ENCODE measurements at places on chromosomes 4 and X. TPM values are rescaled to one million over a fixed set of nuclear protein-coding genes. Genes with fewer than 3 reads are reported as not detected.

The UGT8 gene
- total RNA-seq, result 2.2 TPM

The IQCM gene
- not detected for total RNA-seq

The SLC49A3 gene
- 8.9 TPM for total RNA-seq

The PPAT gene
- total RNA-seq, result 14.0 TPM

The ANXA10 gene
- 36.3 TPM for total RNA-seq

The CABS1 gene
- total RNA-seq, result not detected

The CCDC110 gene
- total RNA-seq, result 2.3 TPM

The DUSP9 gene
- total RNA-seq, result 2.7 TPM

The ZAR1 gene
- not detected for total RNA-seq

The GYPB gene
- not detected for total RNA-seq

The BRS3 gene
- 0.18 TPM for total RNA-seq

GRCh38 chr4:24912252-24913118, at the start of gene CCDC149:
Gene CCDC149 (minus strand): TSS chr4:24913042. CDS start chr4:24912864, 178 bp downstream.
- DNase-seq, result peak; percentile 76

GRCh38 chr4:88910101-88910500, 146.9 kb downstream of the FAM13A start:
- no peak for DNase-seq

GRCh38 chr4:13483136-13483767, 888 bp downstream of the RAB28 start:
- no peak for DNase-seq

DNA sequence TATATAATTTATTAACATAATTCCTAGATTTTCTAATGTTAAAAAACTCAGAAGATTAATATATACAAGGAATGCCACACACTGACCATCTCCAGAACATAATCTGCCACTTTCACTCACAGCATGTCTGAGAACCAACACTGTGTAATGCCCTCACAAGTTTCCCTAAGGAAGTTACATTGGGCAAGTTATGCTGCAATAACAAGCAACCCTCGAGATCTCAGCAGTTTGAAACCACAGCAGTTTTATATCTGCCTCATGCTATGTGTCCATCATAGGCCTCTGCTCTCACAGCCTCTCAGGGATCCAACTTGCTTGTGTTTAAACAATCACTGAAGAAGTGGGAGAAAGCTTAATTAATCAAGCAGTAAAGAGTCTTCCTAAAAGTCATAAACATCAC, 250.0 kb upstream of the SLC7A11 start:
- DNase-seq, result no peak

DNA sequence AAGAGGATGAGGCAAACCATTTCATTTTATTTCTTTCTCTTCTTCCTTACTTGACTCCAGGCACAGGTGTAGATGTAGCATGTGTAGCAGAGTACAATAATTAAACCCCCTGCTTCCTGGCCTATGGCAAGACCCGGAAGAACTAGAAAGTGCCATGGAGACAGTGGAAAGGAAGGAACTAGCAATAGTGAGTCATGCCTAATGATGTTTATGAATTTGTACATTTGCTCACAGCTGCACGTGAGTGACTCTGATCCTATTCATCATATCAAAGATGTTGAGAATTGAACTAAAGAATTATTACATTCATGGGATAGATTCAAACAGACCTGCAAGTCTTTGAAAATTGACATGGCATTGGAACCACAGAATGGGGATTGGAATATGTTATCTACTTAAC, 2233.9 kb upstream of the TENM3 start:
- no peak for DNase-seq

- no peak for DNase-seq
Measured at GRCh38 chr4:1092026-1092982, 21.1 kb downstream of the RNF212 start.

DNA sequence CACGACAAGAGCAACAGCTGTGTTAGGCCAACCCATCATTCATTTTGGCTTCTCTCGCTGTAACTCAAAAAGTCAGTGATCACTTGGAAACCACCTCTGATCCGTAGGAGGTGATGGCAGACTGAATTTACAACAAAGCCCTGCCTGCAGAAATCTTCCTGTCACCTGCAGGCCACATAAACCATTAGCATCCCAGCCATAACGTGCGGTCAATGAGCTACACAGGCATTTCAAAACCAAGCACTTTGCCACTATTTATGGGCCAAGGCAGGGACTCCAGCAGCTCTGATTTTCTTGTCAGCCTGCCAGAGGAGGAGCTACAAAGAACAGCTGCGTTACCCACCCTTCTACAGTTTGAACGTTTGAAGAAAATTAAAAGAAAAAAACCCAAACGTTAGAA, 228.1 kb upstream of the PPARGC1A start:
- DNase-seq, result no peak

- DNase-seq, result no peak
Measured at GRCh38 chr4:1407657-1408333, 1.6 kb upstream of the NKX1-1 start.

DNA sequence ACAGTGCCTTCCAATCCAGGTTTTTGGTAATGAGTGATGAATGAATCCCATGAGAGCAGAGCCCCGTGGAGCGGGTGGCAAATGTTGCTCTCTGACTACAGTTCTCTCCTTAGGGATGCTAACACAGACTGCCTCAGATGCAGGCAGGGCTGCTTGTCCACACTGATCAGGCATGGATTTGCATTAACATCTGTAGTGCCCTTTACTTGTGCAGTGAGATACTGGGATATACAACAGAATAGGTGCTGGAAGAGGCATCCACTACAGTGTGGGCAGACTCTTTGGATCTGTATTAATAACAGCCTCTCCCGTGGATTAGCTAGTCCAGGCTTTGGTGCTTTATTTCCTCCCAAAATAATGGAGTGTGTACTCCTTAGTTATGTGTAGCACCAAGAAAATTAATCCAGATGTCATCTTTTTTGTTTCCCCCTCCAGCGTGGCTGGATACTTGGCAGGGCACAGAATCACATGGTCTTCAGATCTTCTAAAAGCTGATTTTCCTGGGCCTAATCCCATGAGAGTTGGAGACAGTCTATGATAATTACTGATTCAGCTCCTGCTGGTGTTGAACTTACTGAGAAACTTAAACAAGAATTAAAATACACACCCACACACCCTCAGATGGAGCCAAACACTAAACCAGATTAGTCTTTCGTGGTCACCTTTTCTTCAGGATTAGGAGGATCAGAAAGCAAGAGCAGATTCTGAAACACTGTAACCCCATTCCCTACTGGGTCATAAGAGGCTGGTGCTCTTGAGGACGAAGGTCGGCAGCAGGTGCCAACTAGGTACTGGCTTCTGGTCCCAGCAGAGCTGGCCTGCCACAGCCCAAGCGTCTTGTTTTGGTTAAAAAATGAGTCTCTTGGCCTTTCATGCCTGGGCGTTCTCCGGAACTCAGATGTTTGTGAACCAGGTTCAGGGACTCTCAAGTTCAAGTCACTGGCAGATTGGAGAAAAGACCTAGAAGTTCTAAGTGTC, 23.1 kb upstream of the NAP1L5 start:
- no peak for DNase-seq

DNA sequence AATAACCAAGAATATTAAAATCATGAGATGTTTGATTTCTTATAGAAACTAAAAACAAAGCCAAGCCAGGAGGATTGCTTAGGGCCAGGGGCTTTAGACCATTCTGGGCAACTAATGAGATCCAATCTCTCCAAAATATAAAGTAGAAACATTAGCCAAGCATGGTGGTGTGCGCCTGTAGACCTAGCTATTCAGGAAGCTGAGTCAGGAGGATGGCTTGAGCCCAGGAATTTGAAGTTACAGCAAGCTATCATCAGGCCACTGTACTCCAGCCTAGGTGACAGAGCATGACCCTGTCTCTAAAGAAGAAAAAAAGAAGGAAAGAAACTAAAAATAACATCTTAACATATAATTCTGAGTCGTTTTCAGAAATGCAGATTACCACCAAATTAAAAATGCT, 96.7 kb downstream of the NAF1 start:
- DNase-seq, result no peak

GRCh38 chrX:155048977-155049619, 21.8 kb downstream of the CMC4 start:
- no peak for DNase-seq

DNA sequence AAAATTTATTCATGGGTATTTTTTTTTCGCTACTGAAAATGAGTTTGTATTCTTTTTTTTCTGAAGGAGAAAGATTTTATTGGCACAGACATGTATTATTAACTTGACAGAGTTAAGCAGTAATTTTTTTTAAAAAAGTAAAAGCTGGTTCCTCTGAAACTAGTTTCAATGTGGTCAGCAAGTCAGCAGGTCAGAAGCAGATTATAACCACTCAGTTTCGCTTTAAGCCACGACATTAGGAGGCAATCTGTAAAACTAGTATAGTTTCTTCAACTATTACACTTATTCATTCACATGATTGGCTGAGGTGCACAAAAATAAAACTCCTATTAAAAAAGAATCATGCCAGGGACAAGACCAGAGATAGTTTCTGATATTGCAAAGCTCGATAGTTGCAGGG, 714.2 kb upstream of the PCDH7 start:
- DNase-seq, result no peak

- DNase-seq, result no peak
Measured at GRCh38 chr4:93788712-93789111, 39.8 kb upstream of the ATOH1 start.

DNA sequence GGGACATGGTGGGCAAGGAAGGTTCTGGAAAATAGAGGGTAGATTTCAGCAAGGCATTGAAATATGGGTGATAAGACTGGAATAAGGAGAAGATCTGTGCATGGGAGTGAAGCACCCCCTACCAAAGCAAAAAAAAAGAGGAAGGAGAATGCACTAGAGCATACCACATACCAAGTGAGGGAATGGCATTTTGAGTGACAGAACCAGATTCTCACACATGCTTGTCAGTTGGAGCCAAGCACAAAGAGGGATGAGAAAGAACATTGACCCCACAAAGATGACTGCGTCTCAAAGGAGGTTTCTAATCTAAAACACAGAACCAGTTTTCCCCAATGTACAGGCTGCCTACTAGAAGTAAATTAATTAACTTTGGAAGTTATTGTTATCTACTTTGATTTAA, 140.3 kb upstream of the SMAD1 start:
- DNase-seq, result no peak

Data from ureter (tissue), 1 donor.